ENCODE measurements at places on chromosomes 3 and 15. TPM values are rescaled to one million over a fixed set of nuclear protein-coding genes. Genes with fewer than 3 reads are reported as not detected.
A peak's percentile ranks its signal among the peaks of the same experiment; 100 is the strongest.

ALDH1L1 gene
- 0.06 TPM for total RNA-seq

GRCh38 chr3:45100981-45101407 lies 45.2 kb downstream of the CDCP1 start:
- peak; percentile 30 for DNase-seq

STAG1 gene
- 31.2 TPM for total RNA-seq

DNA sequence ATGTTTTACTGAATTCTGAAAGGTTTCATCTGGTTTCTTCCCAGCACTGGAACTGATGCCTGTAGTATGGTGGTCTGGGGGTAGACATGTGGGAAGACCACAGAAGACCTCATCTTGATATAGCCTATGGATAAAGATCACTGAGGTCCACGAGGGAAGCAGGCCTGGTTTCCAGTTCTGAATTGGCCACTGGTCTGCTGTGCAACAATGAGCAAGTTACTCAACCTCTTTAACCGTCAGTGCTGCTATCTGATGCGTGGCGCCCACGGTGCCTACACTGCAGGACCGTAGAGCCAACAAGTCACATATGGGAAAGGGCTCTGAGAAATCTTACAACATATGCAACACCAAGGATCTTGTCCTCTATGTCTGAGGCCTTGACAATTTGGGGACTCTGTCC lies 13.3 kb downstream of the TLE3 start:
- DNase-seq, result no peak

STXBP5L gene
- total RNA-seq, result 0.08 TPM

DNA sequence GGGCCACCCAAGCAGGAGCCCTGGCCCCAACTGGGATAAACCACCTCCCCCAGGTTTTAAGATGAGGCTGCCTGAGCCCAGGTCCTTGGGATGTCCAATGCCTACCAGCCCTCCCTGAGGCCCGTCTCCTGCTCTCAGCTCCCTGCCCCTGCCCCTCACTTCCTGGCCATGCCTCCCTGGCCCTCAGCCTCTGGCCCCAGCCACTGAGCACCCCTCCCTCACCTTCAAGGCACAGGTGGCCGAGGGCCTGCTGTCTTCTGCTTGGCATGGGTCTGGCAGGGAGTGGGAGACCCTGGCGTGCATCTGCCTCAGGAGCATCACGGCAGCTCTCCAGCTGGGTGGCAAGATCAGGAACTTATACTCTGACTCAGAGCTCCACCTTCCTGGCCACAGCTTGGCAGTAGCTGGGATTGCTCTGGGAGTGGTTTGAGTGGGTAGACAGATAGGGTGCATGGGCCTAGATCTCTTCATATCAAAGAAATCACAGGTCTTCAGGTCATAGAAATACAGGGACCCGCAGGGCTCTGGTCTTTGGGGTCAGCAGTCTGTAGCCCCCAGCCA lies at the start of gene PLA2G4E:
TSS of gene PLA2G4E (minus strand) at position 330 of the 561 bp plus-strand sequence. CDS start at position 318, 12 bp downstream.
- DNase-seq, result no peak

GRCh38 chr3:137066092-137066491 lies 108.3 kb downstream of the IL20RB start:
- DNase-seq, result no peak

A4GNT gene
- not detected for total RNA-seq

DNA sequence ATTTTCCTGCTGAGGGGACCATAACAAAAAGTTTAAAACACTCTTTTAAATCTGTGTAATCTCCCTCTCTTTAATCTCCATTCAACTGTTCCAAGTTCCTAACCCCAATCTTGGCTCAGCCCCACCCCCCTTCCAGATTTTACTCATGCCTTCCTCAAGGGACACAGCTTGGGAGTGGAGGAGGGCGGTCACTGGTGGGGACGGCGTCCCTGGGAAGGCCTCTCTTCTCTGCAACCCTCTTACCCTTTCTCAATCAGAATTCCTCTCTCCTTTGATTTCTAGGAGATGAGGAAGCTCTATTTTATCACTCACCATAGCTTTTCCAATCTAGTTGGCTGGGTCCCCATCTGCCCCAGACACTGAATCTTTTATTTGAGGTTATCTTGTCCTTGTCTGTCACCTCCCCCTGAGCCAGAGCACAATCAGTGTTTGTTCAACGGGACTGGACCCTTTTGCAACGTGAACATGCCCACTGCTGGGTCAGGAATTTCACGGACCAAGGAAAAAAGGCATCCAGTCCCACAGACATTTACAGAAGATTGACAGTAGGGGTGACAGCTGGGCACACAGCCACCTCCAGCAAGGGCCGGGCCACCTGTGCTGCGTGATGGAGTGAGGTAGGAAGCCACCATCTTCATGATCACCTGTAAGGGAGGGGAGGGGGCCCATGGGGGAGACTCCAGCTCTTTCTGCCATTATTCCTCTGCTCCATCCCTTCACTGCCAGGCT lies 84.0 kb upstream of the HERC1 start:
- no peak for DNase-seq

DNA sequence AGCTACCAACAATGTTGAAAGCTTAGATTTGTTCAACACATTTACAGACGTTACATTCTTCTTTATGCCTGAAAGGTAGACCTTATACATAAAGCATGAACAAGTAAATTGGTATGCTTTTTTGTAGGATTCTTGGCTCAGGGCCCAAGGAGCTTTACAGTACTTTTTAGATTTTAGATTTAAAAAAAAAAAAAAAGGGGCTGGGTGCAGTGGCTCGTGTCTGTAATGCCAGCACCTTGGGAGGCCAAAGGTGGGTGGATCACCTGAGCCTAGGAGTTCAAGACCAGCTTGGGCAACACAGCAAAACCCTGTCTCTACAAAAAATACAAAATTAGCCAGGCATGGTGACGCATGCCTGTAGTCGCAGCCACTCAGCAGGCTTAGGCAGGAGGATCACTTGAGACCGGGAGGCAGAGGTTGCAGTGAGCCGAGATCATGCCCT lies 39.7 kb downstream of the MEF2A start:
- no peak for DNase-seq

GRCh38 chr15:97963779-97964178 lies 3.3 kb downstream of the ARRDC4 start:
- DNase-seq, result no peak

DNA sequence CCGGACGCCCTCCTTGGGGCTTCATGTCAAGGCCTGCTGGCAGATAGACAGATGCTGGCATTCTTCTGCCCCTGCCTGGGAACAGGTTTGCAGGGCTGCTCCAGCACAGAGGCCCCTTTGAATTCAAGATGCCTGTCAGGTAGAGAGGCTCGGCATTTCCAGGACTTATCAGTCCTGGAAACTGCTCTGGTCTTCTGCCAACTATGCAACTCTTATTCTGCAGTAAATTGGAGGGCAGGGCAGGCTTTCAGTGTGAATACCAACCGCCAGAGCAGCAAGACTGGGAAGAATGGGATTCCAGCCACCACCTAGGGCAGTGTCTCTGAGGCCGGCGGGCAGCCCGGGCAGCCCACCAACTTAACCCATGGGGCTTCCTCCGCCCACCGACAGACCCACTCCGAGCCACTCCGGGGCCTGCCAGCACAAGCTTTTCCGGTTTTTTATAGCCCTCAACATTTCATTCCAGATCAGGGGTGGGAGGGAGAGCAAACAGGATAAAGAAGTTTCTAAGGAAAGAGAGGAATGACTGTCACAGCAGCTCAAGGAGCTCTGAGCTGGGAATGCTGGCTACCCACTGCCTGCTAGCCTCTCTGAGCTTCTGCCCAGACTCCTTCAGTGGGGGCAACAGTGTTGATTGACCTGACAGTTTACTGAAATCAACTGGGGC lies 140.9 kb downstream of the NTRK3 start:
- DNase-seq, result no peak

GRCh38 chr15:57861034-57861638 lies 154.6 kb downstream of the POLR2M start:
- peak; percentile 53 for DNase-seq

NPAP1 gene
- total RNA-seq, result not detected

GRCh38 chr3:127815001-127815400 lies 7.3 kb downstream of the MGLL start:
- no peak for DNase-seq

GFM1 gene
- total RNA-seq, result 47.3 TPM

AGBL1 gene
- total RNA-seq, result not detected

MUC4 gene
- not detected for total RNA-seq

DNA sequence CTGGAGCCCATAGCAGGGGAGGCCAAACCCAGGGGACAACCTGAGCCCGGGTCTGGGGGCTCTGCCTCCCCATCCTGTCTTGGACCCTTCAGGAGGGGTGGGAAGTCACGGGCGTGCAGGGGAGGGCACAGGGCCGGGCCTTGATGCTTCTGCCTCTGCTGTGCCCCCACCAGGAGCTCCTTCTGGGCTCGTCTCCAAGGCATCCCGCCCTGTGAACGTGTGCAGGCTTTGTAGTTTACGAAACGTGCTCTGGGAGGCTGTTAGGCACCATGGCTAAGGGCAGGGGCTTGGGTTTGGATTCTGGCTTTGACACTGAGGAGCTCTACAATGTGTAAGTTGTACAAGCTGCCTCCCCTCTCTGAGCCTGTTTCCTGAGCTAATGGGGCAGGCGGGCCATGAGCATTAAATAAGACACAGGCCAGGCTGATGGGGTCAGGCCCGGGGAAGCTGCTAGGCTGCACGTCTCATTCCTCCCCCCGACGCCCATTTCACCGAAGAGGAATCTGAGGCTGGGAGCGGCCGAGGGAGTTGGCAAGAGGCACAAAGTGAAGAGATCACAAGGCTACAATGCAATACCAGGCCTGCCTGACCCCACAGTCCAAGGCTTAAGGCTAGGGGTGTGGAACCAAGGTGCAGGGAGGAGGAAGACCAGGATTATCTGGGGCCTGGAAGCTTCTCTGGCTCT lies 19.6 kb downstream of the PLXND1 start:
- no peak for DNase-seq

GABRR3 gene
- not detected for total RNA-seq

- no peak for DNase-seq
Measured at GRCh38 chr3:66394753-66395249, 106.0 kb downstream of the LRIG1 start.

DNA sequence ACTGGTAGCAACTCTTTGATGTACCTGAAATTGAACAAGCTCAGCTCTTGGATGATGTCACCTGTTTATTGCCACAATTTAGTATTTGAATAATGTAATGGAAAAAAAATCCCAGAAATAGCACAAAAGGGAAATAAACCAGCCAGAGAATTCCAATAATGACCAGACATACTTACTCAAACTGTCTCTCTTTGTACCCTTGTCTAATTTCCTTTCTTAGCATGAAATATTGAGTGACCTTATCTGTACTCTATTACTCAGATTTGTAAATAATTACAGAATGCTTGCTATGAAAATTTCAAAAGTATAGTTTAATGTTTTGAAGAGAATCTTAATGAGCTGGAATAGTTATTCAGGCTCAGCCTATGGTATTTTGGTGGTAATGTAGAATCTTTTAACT lies 555.4 kb upstream of the SGO1 start:
- no peak for DNase-seq

- DNase-seq, result no peak
Measured at GRCh38 chr3:195715583-195716266, 5.1 kb upstream of the MUC20 start.

DNA sequence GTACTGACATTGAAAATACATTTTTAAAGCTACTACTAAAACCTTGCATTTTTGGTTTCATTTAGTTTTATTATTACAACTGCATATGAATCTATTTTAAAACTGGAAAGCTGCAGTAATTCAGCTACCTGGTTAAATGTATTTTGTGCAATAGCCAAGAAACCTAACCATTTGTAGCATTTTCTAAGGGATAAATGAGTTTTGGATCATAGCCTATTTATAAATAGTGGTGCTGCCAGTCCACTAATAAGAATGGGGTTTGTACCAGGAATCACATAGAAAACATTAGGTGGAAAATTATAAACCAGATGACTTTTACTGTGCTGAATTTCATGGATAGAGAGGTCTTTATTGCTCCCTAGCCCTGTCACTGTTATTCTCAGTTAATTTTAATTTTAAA lies 454.7 kb downstream of the DIPK2A start:
- no peak for DNase-seq

- DNase-seq, result no peak
Measured at GRCh38 chr15:65875458-65875857, 6.2 kb downstream of the RAB11A start.

- peak; percentile 81 for DNase-seq
Measured at GRCh38 chr15:51842852-51843737, 13.6 kb downstream of the TMOD3 start.

- no peak for DNase-seq
Measured at GRCh38 chr15:78399091-78399490, 38.9 kb upstream of the IREB2 start.

TEX55 gene
- total RNA-seq, result not detected

DNA sequence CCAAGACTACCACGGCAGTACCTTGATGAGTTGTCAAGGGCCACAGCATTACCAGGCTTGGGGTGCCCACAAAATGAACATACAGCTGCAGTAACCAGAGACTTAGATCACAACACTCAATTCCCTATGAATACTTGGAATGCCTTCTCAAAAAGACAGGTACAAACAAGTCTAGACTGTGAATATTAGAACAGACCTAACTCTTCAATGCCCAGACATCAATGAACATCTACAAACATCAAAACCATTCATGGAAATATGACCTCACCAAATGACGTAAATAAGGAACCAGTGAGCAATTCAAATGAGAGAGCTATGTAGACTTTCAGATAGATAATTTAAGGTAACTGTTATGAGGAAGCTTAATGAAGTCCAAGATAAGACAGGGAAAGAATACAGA lies 185.1 kb upstream of the POU1F1 start:
- no peak for DNase-seq

GRCh38 chr3:152128356-152128755 lies 140.4 kb upstream of the MBNL1 start:
- no peak for DNase-seq

DNA sequence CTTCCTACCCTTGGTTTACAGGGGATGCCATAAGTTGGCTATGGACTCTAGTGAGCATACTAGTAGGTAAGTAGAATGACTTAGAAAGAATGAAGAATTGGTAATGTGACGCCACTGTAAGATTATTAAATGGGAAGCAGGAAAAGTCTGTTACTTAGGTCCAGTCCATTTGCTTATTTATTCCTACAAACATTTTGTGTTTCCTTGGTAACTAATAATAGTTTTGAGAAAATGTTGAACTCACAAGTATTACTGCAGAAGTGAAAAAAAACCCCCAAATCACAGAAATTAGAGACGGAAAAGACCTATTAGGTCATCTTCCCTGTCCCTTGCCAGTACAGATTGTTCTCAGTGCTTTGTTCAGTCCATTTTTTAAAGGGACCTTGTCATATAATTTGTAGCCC lies 63.5 kb downstream of the CMSS1 start:
- DNase-seq, result no peak

- no peak for DNase-seq
Measured at GRCh38 chr15:64180235-64180824, 17.5 kb upstream of the PPIB start.

GRCh38 chr3:197709135-197709534 lies 27.6 kb downstream of the RUBCN start:
- DNase-seq, result no peak

GRCh38 chr3:81072591-81072990 lies 688.9 kb downstream of the GBE1 start:
- no peak for DNase-seq
